ENCODE measurements at places on chromosomes 4 and X. TPM values are rescaled to one million over a fixed set of nuclear protein-coding genes. Genes with fewer than 3 reads are reported as not detected.

DNA sequence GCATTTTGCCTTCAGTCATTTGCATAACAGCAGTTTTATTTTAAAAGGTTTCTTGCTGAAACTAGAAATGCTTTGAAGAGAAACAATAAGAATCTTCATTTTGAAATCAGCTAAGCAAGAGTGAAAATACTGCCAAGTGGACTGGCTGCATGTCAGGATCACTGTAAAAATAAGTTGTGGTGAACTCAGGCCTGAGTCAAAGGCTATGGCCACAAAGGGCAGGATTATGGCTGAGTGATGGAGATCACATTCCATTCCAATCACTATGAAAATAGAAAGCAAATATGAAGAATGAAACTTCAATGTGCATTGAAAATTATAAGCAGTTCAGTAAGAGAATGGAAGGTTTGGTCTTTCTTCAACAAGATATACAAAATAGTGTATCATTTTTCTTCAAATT, 224.5 kb downstream of the PCDH18 start:
- no peak overlapping the region for H3K27ac ChIP-seq
- H3K36me3 ChIP-seq: no peaks in the 10 kb centered on the region
- no peaks in the 10 kb centered on the region for H3K4me1 ChIP-seq
- H3K27me3 ChIP-seq: no peaks in the 10 kb centered on the region
- no peak overlapping the region for H3K4me3 ChIP-seq

GRCh38 chr4:113024388-113024787, 25.1 kb upstream of the ANK2 start:
- H3K27ac ChIP-seq: no peak overlapping the region
- peaks cover 5% of the 10 kb centered on the region for H3K27me3 ChIP-seq
- no peaks in the 10 kb centered on the region for H3K36me3 ChIP-seq
- H3K4me1 ChIP-seq: no peaks in the 10 kb centered on the region

GRCh38 chr4:156223985-156224384, 270.3 kb upstream of the CTSO start:
- H3K4me3 ChIP-seq: no peak overlapping the region
- H3K36me3 ChIP-seq: no peaks in the 10 kb centered on the region
- no peak overlapping the region for H3K27ac ChIP-seq
- H3K4me1 ChIP-seq: no peaks in the 10 kb centered on the region
- H3K27me3 ChIP-seq: no peaks in the 10 kb centered on the region

The RPS6KA6 gene
- total RNA-seq: 0.09 TPM

The ZCCHC12 gene
- 1.2 TPM for total RNA-seq

Data from activated CD4-positive, alpha-beta T cell treated with anti-CD3 and anti-CD28 coated beads for 36 hours (primary cell).